ENCODE measurements at places on chromosomes 5 and 9.

GRCh38 chr9:73155968-73156864, 4.6 kb downstream of the ANXA1 start:
- DNase-seq, result no peak

- DNase-seq, result no peak
Measured at GRCh38 chr5:135966790-135967189, 12.0 kb upstream of the LECT2 start.

GRCh38 chr9:116627433-116627832, 59.7 kb upstream of the TRIM32 start:
- no peak for DNase-seq

- DNase-seq, result no peak
Measured at GRCh38 chr5:157801-158200, 33.5 kb upstream of the LRRC14B start.

DNA sequence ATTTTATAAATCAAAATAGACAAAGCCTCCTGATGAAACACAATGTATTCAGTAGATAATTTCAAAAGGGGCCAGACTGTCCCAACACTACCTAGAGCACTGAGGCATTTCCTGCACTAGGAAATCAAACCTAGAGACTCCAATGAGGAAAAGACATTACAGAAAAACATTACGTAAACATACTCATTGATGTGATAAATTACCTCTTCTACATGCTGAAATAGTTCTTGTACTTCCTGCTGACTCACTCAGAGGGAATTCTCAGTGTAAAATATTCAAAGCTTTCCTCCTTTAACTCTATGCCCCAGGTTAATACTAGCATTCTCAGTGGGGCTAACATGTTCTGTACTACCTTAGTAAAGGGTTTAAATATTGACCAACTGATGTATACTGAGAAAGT, 178.0 kb downstream of the ESM1 start:
- DNase-seq, result no peak

DNA sequence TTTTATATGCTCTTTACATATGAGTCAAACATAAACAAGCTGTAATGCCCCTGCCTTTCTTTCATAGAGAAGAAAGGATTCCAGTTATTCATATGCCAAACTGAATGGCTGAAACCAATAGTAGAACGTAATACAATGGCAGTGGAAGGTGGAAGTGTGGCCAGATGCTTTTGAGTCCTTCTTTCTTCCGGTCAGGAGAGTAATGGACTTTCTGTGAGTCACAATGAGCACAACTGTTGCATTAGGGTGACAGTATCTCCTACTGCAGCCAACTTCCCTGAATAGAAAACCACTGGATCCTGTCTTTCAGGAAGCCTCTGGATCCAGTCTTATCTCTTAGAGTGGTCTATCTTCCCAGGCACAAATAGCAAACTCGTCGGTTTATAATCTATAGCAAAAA, 855.2 kb downstream of the MAT2B start:
- no peak for DNase-seq

GRCh38 chr9:101586651-101587050, 8.1 kb downstream of the PPP3R2 start:
- no peak for DNase-seq

GRCh38 chr9:21777701-21778100, 24.7 kb upstream of the MTAP start:
- no peak for DNase-seq

DNA sequence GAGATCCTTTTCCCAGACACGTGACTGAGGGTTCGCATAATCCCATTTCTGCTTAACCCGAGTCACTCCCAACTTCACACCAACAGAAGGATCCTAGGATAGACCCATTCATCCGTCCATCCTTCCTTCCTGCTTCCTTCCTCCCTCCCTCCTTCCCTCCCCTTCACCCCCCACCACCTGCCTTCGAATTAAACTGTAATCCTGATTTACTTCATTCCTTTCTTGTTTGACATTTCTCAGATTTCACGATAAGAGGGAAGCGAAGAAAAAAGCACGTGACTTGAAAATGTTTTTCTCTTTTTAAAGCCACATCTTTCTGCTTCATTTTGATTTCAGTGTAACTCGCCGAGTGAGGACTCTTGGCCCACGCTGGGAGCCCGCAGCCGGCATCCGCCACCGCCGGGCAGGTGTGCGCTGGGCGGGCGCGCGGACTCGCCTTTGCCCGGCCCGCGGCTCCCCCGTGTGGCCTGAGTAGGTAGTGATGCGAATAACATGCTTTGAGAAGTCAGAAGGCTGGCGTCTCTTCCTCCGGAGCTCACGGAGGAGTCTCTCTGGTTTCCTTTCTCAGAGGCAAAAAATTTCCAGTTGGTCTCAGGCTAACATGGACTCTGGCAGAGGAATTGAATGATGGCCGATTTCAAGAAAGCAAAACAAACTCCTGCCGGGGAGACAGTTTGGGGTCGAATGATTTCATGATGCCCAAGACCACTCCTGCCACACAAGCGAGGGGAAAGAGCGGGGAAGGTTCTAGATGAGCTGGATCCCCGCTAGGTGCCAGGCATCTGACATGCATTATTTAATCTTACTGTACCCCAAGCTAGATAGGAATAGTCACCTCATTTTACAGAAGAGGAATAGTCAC, 117.7 kb downstream of the SLC12A2 start:
- peak; percentile 49 for DNase-seq

- DNase-seq, result no peak
Measured at GRCh38 chr9:98229620-98230019, 25.8 kb downstream of the TBC1D2 start.

DNA sequence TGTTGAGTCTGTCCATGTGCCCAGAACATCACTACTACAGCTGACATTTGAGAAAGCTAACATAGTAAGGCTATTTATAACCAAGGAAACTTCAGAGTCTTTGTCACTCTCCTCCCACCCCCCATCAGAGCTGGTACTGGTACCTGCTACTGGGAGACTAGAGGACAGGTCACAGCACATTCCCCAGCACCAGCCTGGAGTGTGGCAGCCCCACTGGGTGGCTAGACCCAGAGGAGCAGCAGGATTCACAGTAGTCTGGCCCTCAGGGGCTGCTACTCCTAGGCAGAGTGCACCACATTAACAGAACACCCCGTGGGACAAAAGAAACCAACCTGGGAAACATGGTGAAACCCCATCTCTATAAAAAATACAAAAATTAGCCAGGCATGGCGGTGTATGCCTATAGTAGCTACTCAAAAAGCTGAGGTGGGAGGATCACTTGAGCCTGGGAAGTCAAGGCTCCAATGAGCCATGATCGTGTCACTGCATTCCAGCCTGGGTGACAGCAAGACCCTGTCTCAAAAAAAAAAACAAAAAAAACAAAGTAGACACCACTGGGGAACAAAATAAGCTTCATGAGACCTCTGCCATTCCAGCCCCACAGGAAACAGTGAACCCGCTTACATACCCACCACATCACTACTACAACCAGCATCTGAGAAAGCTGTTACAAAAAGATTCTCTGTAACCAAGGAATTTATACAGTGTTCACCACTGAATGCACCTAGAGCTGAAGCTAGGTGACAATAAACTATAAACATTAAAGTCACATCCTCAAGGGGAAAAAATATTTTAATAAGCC, 26.3 kb upstream of the PTGER4 start:
- DNase-seq, result no peak

DNA sequence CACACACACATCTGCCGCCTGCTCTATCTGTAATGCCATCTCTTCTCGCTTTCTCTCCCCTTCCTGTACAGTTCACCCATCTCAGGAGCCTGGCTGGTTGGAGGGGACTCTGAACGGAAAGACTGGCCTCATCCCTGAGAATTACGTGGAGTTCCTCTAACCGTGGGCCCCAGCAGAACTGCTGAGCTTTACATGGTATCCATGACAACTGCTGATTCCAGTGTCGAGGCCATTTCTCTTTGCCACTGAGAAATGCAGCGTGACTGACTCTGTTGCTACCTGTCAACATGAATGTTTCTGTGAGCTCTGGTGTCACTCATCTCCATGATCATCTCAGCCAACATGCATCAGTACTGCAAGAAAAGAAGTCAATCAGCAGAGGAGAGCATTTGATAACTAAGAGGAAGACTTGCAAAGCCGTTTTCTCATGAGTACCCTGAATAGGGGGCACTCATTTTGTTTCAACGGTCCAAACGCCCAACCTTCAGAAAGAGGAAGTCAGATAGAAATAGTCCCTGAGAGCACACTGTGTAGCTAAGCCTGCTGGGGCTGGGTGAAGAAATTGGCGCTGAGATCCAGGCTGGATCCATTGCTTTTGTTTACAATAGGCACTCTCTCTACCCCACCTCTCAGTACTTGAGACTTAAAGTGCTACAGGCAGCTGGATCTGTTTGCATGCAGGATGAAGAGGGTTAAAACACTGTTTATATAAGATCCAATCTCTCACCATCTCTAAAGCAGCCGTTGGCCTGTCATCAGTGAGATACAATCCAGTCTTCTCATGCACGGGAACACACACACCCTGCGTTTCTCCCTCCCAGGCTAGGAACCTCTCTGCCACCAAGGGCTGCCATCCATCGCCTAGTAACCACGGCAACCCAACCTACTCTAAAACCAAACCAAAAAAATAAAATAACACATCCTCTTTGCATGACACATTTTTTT, 180.9 kb downstream of the NR3C1 start:
- no peak for DNase-seq

GRCh38 chr9:130333041-130333711, 67.6 kb downstream of the HMCN2 start:
- no peak for DNase-seq

- peak; percentile 63 for DNase-seq
Measured at GRCh38 chr9:34989946-34990635, 546 bp downstream of the DNAJB5 start.

- no peak for DNase-seq
Measured at GRCh38 chr5:32520972-32521371, 64.4 kb upstream of the SUB1 start.

GRCh38 chr5:73433982-73434342, 14.6 kb downstream of the FOXD1 start:
- no peak for DNase-seq

DNA sequence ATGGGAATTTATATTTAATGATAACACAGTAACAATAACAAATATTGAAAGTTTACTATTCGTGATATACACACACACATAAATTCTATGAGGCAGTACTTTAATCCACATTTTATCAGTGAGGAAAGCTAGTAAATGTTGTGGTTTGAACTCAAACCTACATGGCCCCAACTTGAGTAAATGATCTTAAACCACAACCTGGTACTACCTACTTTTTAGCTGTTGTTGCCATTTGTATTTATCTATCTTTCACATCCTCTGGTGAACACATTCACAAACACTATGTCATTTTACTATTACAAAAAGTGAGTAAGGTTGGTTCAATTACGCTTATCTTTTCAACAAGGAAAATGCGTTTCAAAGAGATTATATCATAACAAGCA, 186.1 kb downstream of the SMC2 start:
- no peak for DNase-seq

DNA sequence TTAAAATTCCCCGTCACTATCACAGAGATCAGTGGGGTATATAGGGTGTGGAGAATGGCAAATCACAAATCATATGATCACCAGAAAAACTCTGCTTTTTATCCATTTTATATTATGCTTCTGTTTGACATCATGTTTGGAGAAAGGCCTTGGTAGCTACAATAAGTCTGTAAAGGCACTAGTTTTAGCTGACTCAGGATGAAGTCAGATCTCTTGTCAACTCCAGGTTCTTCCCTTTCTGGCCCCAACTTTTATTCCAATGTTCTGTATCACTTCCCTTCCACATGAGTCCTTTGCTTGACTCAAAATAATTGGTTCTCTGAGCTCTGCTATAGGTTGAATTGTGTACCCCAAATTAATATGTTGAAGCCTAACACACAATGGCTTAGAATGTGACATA, 484.9 kb downstream of the PTPRD start:
- no peak for DNase-seq
